OCI-M1 (cell line): ENCODE measurements at places on chromosomes 7 and 10.

GRCh38 chr10:121296881-121297585 lies 301.2 kb downstream of the FGFR2 start:
- no peak for DNase-seq

DNA sequence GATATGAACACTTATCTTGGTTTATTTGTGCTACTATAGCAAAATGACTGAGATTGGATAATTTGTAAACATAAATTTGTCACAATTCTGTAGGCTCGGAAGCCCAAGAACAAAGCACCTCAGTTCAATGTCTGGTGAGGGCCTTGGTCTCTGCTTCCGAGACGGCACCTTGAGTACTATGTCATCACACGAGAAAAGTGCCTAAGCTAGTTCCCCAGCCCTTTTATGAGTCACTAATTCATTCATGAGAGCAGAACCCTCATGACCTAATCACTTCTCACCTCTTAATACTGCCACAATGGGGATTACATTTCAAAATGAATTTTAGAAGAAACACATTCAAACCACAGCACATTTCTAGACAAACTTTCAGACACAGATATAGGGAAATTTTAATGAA lies 52.0 kb upstream of the PRSS1 start:
- DNase-seq: no peak

DNA sequence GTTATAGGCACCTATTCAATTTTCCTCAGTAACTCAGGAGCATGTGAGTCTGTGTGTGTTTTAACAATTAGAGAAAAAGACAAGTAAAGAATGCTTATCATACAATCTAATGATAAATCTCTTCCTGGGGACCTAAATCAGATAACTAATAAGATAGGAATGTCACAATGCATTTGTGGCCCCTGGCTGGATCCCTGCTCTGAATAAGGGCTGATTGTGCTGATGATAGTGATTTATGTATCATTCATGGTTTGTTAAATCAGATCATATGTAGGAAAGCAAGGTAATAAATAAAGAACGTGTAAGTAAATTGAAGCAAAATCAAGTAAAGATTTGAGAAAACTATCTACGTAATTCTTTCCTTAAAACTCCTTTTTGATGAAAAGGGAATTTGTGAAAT lies 145.9 kb downstream of the C7orf25 start:
- no peak for DNase-seq

DNA sequence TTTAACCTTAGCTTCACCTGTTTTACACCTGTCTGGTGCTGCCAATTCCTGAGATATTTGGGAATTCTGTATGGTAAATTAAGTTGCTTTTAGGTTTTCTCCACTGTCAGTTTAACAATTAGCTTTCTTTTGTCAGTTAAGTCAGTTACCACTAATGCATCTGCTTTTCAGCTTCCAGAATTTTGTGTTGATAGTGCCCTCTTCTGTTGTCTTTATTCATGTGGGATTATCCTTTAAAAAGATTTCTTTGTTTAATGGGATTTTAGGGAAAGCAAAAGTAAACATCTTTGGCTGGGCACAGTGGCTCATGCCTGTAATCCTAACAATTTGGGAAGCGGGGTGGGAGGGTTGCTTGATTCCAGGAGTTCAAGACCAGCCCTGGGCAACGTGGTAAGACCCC lies 8.1 kb downstream of the TFAM start:
- no peak for DNase-seq

DNA sequence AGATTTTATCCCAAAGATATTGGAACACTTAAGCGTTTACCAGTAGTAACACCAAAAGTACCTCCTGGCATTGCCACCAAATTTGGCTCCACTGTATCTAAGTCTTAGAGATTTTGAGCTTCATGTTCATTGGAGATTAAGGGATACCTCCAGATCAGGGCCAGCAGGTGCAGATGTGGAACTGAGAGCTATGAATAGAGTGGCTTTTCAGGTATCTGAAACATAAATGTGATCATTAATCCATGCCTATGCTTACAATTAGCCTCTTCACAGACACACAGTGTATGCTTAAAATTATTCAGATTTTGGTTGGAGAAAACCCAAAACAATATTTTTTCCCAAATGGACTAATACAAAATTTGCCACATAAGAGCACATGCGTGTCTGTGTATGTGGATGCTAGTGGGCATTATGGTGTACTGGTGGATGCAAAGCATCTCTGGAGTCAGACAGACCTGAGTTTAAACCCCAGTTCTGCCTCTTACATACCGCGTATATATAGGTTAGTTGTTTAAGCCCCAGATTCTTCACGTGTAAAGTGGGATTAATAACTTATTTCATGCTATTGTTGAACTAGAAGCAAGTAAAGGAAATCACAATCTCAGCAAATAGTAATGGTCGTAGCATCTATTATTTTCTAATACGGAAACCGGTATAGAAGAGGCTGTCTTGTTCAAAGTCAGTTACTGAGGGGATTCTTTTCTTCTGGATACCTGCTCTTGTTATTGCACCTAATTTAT lies 6.8 kb upstream of the LRRC4 start:
- DNase-seq: no peak

DNA sequence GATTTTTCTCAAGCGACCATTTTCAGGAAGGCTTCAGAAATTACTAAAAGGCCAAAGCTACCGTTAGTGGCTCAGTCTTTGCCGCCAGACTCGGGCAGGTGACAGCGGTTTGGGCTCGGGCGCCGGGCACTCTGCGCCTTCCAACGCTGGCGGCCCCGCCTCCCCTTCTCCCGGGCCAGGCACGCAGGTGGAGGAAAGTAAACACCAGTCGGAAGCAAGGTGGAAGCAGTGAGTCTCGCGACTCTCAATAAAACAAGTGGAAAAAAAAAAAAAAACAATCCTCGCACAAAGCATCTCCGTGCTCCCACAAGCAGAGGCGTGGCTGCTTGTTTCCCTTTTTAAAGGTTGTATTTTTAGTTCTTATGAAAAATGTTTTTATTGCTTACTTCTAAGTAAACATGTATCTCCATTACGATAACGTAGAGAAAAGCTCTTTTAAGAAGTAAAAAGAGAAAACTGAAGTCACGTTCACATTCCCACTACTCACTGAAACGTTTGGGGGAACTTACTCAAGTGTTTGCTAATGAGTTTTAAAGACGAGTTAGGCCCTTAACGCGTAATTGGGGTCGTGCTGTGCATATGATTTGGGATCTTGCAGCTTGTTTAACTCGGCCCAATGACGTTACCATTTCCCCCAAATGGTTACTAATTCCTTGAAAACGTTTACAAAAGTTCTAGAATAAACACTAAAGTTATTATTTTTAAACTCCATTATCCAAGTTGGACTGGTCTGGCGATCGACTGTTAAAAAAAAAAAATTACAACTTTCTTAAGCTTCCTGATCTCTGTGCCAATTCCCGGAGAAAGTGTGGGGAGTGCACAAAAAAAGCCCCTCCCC lies 864 bp downstream of the CDCA7L start:
- peak; percentile 5 for DNase-seq

- peak; percentile 27 for DNase-seq
Measured at GRCh38 chr10:8298896-8299570, 244.5 kb downstream of the GATA3 start.

DNA sequence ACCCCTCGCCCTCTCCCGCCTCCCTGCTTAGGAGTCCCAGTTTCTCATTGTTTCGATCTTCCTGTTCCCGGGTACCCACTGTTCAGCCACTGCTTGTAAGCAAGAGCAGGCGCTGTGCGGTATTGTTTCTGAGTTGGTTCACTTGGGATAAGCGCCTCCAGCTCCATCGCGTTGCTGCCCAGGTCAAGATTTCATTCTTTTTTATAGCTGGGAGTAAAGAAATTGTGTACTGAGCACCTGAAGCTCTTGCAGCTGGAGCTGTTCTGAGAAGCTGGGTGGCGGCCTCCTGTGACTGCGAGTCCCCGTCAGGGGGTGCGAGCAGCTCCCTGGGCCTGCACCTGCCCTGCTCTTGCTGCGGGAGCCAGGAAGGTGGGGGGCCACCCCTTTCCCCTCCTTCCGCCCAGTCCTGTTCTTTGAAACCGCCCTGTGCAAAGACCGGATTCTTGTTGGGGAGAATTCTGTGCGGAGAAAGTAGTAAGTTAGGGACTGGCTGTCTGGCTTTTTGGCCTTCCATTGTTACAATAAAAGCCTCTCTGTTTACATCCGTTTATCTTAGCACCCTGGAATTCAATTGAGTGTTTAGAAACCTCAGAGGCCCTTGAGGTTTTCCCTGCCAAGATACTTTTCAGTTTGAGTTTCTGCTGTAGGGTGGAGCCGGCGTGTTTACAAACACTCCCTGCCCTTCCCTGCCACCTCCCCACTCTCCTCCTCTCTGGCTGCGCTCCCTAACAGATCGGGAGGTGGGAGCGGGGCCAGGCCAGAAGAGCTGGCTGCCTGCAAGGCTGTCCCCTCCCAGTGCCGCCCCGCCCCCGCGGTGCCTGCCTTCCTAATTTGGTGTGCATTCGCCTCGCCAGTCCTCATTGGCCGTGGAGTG lies 30.8 kb upstream of the AP5Z1 start:
- peak; percentile 93 for DNase-seq

GRCh38 chr7:64614812-64615211 lies 51.1 kb upstream of the ZNF107 start:
- peak; percentile 47 for DNase-seq

GRCh38 chr10:124842721-124843120 lies 41.1 kb downstream of the ABRAXAS2 start:
- DNase-seq: no peak

DNA sequence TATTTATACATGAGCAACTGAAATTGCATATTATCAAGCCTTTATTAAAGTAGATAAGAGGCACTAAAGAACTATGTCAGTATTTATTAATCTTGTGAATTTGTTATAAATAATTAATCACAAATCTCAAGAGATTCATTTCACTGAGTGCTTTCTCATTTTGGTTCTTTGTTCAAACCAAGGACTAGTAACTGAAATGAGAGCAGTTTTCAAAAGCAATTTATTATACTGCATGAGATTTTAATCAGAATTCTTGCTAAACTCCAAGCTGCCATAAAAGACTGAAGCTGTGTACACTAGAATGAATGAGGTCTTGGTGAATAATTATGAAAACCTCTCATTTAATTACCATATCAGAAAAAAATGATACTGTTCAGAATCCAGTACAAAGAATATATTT lies 224.8 kb upstream of the IMMP2L start:
- no peak for DNase-seq

- DNase-seq: peak; percentile 31
Measured at GRCh38 chr10:96703358-96703757, 17.0 kb downstream of the PIK3AP1 start.

GRCh38 chr10:71964098-71964742 lies at the start of gene CHST3:
CHST3 (plus strand) TSS chr10:71964395; CDS start chr10:72005843, 41,448 bp downstream.
- DNase-seq: no peak

DNA sequence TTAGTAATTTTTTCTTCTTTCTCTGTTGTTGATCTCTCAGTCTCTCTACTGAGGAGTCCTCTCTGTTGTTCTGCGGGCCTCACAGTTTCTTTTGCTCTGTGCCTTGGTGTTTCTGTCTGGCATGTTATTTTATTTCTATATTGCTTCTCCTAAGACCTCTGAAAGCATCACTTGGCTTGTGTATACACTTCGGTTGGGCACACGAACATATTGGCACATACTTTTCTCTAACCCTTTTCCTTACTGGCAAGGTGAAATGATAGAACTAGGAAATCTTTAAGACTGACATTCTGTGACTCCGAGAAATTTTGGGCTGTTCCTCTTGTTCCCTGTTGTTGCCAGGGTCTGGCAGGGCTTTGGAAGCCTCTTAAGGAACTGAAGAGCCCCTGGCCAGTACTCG lies 148.9 kb downstream of the CELF2 start:
- DNase-seq: no peak

DNA sequence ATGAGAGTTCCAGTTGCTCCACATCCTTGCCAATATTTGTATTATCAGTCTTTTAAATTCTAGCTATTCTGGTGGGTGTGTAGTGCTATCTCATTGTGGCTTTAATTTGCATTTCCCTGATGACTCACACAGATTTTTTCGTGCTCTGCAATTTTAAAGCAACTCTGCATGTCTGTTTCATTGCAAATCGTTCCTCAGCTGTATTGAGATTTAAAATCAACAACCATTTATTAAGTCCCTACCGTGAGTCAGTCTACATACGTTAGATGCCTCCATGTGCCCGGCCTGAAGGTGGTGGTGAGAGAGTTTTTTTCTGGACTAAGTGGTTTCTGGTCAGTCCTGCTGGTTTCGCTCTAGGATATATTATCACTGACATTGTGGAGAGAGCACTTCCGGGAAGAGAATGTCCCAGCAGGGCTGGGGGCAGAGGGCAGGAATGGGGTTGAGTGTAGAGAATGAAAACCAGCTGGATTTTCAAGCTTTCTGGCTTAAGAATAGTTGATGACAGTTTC lies 8.4 kb upstream of the HYCC1 start:
- DNase-seq: no peak

DNA sequence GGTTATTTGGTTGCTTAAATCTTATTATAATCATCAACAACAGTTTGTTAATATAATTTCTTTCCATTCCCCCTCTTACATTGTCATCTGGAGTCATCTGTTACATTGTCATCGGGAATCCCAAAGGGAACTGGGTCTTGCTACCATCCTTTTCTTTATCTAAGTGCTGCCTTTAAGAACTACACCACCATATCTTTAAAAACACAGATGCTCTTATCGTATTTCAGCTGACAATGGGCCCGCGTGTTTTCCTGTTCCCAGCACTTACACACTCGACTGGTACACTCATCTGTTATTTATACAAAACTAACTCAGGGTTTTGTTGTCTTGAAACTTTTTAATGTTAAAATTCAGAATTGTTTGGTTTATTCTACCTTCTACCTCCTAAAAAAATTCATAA lies 256.2 kb upstream of the MGMT start:
- DNase-seq: no peak

DNA sequence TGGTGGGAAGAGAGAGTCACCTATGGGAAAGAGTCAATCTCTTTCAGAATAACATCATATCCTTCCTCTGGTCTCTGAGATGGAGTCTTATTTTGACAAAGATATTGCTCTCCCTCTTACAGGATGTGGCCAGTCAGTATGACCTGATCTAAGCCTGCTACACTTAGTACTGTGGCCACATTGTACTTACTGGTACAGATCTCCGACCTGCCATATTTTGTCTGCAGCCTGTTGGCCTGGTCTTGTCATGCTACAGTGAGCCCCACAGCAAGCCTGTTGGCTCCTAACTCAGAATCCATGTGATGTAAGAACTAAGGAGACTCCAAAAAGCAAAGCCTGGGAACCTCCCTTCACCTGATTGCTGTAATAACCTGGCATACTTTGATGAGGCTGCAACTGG lies 377.8 kb downstream of the SFMBT2 start:
- DNase-seq: no peak

- no peak for DNase-seq
Measured at GRCh38 chr7:74212661-74213060, 2.9 kb downstream of the LAT2 start.

GRCh38 chr7:138900035-138900828 lies 81.0 kb downstream of the KIAA1549 start:
- no peak for DNase-seq

GRCh38 chr7:28243861-28244260 lies 63.3 kb upstream of the JAZF1 start:
- DNase-seq: no peak
